ENCODE measurements at places on chromosomes 12 and 14. TPM values are rescaled to one million over a fixed set of nuclear protein-coding genes. Genes with fewer than 3 reads are reported as not detected.

GRCh38 chr12:94271351-94271750, 123.0 kb downstream of the PLXNC1 start:
- no peak for DNase-seq

DNA sequence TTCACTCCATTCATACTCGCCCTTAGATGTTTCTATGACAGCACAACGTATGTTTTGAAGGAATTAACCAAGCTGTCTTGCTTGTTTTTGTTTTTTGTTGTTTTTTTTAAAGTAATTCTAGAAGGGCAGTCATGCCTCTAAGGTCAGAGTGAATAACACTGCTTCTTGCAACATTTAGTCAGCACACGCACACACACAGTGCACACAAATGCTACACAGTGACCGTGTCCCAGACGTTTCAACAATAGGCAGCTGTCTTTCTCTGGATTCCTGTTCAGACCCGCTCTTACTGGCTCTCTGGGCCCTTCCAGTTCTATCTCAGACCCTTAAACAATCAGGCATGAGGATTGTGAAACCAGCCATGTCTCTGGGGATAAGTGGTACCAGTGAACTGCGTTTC, 351.0 kb upstream of the FKBP4 start:
- no peak for DNase-seq

Gene KNTC1
- total RNA-seq, result 25.1 TPM

DNA sequence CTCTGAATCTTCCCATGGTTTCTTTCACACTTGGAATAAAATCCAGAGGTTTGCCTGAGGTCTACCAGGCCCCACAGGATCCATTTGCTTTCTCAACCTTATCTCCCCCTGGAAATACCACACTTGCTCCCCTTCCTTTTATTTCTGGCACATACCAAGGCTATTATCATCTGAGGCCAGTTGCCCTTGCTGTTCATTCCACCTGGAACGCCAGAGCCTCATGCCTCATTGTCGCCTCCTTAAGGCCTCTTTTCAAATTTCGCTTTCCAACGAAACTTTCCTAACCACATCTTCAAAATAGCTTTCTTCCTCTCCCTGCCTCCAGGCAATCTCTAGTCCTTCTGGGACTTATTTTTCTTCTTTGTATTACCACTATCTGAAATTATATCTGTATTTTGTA, 11.2 kb upstream of the LRIG3 start:
- no peak for DNase-seq

- DNase-seq, result no peak
Measured at GRCh38 chr14:59407246-59408010, 57.8 kb downstream of the GPR135 start.

Gene CISTR
- total RNA-seq, result not detected

GRCh38 chr12:6312529-6313325, 2.2 kb downstream of the PLEKHG6 start:
- no peak for DNase-seq
